IPS DF 19.7 (cell line): ENCODE measurements at places on chromosomes 11 and 22.

DNA sequence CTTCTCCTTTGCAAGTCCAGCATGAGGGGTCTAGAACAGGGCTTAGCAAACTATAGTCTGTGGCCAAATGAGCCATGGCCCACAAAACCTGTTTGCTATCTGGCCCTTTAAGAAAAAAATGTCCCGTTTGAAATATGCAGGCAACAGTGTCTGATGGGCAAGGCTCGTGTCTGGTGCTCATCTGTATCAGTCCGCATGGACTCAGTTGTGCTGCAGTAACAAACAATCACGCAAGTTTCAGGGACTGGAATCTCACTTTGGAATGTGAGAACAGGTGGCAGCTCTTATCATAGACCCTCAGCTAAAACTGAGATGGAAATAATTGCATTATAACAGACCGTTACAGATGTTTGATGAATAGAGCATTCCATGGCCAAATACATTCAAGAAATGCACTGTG lies 19.1 kb upstream of the PVALB start:
- DNase-seq: no peak

DNA sequence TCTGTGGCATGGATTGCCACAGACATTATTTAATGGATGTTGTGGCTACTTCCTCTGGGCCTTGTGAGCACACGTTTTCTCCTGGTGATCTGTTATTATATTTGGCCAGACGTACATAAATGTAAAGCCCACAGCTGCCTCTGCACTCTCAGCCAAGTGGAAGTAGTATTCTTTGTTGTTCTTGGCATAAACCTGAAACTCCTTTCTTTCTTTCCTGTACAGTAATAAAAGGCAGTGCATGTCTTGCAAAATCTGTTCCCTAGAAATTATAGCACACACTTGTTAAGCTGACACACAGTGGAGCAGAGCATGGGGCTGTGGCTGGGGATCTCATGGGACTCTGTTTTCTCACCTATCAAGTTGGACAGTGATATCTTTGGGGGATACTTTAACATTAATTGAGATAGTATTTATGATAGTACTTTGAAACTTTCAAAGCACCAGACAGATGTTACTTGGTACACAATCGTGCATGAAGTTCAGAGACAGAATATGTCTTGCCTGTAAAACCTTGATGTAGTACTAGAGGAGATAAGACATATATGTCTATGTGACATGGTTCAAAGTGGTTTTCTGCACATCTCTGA lies 20.9 kb downstream of the PANX1 start:
- DNase-seq: no peak

GRCh38 chr11:10302744-10303557 lies 1.9 kb upstream of the ADM start:
- no peak for DNase-seq

DNA sequence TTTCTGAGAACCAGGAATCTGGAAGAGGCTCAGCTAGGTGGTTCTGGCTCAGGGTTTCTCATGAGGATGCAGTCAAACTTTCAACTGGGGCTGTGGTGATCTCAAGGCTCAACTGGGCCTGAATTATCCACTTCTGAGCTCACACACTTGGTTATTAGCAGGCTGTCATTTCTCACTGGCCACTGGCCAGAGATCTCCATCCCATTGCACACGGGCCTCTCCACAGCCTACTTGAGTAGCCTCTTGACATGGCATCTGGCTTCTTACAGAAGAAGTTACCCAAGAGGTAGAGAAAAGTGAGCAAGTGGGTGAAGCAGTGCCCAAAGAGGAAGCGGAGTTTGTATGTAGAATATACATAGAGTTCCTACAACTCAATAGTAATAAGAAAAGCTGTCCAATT lies 16.0 kb downstream of the CALCA start:
- no peak for DNase-seq

DNA sequence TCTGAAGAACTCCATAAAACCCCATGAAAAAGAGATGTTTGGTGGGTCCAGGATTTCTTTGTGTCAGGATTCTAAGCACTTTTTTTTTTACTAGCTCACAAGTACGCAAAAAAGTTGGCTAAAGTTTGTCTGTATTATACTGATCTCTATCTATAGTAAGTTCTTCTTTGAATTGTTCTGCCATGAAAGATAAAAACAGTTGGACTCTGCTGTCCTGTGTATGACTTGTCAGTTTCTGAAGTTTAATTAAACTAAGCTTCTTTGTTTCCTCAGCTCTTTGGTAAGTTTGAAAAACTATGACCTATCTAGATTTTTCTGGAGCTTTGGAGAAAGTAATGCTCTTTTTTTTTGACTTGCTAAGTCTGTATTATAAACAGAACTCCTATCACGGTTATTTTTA lies 812.2 kb upstream of the LUZP2 start:
- DNase-seq: no peak

- DNase-seq: no peak
Observed at GRCh38 chr22:49296561-49296960, 531.1 kb downstream of the BRD1 start.

- DNase-seq: no peak
Observed at GRCh38 chr11:133992121-133992520, 35.4 kb upstream of the IGSF9B start.

DNA sequence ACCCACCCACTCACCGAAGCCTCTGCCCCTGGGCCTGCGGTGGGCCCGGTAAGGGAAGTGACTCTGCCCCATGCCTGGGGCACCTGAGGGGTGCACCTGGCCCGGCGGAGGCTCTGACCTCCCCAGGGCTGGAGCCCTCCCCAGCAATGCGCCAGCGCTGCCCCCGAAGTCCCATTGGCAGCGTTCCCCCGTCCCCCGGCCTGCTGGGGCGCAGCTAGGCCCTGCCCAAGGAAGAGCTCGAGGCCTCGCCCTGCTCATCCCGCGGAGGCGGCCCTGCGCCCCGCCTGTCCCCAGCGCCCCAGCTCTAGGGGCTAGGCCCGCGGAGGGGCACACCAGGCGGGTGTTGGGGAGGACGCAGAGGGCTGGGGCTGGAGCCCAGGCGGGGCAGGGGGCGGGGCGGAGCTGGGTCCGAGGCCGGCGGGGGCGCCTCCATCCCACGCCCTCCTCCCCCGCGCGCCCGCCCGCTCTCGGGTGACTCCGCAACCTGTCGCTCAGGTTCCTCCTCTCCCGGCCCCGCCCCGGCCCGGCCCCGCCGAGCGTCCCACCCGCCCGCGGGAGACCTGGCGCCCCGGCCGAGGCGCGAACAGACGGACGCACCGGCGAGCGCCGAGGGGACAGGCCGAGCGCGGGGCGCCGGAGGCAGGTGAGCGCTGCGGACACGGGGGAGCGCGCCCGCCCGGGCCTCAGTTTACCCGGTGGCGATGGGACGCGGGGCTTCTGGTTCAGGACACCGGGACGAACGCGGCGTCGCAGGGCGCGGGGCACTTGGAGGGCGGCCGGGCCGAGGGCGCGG lies at the start of gene EPS8L2:
EPS8L2 (plus strand) TSS at position 586 of the 793 bp plus-strand sequence. CDS start 3,177 bp downstream, outside the sequence.
- DNase-seq: no peak

GRCh38 chr11:35933320-35933871 lies 10.5 kb upstream of the LDLRAD3 start:
- no peak for DNase-seq

- no peak for DNase-seq
Observed at GRCh38 chr22:50621356-50621880, 6.5 kb downstream of the ARSA start.

- no peak for DNase-seq
Observed at GRCh38 chr11:124442442-124442841, 3.1 kb downstream of the OR8B8 start.

DNA sequence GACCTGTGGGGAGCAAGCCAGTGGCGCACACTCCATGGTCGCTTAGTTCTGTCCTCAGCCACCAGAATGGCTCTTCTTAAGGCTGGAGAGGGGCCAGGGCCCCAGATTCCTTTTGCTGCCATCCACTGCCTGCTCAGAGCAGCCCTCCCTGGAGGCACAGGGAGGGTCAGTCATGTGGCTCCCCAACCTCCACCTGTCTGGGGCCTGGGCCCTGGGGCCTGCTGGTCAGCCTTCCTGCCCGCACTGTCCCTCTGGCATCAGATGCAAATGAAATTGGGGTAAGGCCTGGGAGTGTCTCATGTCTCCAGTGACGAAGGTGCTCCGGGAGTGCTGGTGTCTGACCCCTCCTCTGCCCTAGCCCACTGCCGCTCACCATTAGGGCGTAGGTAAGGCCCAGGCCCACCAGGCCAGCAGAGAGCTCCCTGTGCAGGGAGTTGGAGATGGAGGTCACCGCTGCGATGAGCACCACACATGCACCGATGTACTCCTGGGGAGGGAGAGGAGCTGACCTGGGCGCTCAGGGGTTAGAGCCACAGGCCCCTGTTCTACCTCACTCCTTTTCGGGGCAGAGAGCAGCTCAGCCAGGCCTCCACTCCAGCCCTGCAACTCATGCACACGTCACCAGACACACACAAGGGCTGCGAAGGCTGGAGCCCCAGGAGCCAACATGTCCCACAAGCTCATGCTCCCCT lies 9.0 kb upstream of the KCNJ11 start:
- DNase-seq: no peak

DNA sequence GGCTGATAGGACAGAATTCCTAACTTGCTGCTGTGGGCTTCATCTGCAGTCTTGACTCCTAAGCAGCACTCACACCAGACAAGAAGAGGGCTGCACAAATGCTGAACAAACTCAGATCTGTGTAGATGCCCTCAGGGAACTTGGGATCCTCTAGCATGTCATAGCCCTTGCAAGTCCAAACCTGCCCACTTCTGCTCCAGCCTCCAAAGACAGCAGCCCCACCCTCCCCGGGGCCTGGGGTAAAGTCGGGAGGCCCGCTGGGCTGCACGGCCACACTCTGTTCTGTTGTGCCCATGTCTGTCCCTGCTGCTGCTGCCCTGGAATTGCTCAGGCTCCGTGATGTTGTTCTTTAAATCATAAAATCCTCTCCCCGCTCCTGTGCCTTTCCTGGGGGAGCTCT lies 28.3 kb downstream of the DRD2 start:
- no peak for DNase-seq

DNA sequence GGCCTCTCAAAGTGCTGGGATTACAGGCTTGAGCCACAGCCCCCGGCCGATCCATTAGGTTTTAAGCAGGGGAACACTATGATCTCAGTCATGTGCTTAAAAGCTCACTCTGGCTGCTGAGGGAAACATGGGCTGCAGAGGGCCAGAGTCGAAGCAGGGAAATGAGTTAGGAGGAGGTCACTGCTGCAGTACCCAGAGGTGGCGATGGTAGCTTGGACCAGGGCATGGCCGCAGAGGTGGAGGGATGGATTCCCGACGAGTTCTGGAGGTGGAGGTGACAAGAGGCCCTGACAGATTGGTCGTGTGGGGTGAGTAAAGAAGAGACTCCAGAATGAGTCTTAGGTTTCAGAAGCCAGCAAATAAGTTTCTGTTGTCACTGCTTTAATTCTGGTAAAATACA lies 54.4 kb upstream of the INCENP start:
- no peak for DNase-seq

- DNase-seq: no peak
Observed at GRCh38 chr11:65426839-65427690, 4.5 kb downstream of the NEAT1 start.

DNA sequence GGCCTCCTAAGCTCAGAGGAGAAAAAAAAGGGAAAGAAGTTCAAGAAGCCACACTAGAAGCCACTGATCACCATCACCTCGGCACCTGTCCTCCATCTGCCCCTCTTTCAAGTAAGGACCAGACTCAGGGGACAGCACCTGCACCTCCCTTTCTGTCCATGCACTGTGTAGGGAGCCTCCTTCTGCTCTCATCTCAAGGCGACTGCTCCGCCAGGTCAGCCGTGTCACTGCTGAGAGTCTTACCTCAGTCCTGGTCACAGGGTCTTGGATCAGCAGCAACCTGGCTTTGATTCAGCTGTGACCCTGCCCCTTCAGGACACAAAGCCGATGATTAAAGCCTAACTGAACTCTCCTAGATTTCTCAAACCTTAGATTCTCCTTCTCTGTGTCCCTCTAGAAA lies 101.5 kb downstream of the ZNF280B start:
- DNase-seq: no peak

DNA sequence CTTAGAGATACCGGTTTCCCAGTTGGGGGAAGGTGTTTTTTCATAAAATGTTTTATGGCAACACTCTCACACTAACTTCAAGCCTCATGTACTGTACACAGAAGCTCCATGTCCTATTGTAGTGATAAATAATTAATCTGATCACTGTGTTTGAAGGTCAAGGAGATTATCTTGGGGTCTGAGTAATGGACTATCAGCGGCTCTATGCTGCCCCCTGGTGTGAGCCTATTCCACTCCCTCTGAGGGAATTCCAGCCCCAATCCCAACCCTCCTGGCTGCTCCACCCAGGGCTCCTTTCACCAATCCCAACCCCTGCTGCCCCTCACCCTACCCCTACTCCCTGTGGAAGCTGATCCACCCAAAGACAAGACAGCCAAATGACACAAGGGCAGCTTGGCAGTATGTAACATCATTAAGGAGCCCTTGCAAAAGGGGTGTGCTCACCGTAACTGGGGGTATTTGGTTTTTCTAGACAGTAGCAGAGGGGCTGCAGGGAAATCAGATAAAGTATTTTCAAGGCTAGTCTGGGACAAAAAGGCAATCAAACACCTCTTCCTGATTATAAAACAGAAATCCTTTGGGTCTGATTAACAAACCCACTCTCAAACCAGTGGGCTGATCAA lies 22.3 kb downstream of the HPS4 start:
- no peak for DNase-seq

DNA sequence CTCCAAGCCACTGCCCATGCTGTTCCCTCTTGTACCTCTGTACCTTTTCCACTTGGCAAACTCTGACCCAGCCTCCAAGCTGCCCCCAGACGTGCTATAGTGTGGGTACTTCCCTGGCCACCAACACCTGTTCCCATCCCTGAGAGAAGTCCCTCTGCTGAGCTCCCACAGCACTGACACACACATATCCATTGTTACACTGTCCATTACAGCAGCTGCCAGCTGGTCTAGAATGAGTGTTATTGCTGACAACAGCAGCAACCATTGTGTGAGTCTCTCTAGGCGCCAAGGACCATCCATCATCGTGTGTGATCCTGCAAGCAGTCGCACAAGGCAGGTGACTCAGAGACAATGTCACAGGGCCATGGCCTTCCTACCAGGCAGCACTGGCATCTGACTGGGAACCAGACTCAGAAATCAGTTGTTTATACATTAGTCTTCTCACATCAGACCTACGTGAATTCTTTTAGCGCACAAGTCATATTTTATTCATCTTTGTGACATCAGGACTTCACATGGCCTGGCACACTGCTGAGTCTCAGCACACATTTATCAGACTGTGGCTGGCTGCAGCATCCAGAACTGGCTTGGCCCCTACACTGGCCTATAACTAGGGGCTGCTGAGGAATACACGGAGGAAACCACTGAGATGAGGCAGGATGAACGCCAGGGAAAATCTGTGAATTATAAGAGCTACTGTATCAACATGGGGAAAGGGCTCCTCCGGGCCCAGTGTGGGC lies 56.4 kb downstream of the SGSM3 start:
- DNase-seq: no peak

DNA sequence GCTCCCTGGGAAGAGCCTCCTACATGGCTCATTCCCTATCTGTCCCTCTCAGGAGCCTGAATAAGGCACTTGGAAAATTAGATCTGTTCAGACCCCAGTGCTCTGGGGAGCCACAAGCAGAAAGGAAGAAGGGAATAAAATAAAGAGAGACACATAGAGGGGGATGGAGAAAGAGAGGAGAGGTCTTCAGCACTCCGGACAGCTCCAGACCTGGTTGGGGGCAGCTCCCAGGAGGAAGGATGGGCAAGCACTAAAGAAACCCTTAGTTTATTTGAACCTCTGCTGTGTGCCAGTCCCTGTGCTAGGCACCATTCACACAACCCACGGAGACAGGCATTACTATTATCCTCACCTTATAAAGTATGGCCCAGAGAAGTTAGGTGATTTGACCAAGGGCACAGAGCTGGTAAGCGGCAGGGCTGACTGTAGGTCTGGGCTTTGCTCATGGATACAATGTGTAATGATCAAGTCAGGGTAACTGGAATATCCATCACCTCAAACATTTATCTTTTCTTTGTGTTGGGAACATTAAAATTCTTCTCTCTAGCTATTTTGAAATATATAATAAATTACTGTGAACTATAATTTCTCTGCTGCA lies 53.7 kb upstream of the LRRC32 start:
- DNase-seq: no peak
